T follicular helper cell (primary cell): ENCODE measurements at places on chromosomes 7 and 10.

GRCh38 chr7:34156336-34156735 is 251.0 kb downstream of the BMPER start:
- no peak for DNase-seq

DNA sequence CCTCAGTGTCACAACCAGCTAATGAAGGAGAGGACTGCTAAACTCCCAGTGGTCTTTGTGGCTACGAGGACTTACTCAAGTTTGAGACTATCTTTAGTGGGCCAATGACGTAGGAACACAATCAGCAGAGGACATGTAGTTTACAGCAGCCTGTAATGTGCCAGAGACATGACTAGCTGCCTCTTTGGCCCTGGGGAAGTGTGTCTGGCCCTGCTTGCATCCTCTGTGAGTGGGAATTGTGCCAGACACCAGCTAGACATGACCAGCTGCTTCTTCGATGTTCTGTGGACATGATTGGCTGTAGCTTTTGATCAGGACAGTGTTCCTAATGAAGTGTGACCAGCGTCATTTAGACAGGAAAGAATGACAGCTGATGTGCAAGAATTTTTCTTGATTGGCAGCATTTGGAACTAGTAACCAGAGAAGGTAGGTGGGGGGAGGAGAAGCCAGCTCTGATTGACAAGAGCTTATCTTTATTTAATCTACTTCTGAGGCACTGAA is 141.7 kb downstream of the AUTS2 start:
- no peak for DNase-seq

DNA sequence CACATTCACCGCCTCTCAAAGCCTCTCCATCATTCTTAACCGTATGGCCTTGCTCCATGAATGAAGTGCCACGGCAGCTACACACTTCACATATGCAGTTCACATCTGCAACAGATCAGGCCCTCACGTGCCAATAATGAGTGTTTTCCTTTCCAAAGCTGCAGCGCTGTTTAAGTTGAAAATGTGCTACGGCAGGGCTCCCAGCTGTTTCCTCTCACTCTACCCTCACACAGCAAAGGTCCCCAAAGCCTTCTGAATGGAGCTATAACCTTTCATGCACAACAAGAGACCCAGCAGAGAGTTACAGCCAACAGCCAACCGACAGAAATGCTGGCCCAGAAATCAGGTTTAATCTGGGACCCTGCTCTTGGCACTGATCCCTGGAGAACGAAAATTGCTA is 236.1 kb downstream of the ELMO1 start:
- DNase-seq: no peak

DNA sequence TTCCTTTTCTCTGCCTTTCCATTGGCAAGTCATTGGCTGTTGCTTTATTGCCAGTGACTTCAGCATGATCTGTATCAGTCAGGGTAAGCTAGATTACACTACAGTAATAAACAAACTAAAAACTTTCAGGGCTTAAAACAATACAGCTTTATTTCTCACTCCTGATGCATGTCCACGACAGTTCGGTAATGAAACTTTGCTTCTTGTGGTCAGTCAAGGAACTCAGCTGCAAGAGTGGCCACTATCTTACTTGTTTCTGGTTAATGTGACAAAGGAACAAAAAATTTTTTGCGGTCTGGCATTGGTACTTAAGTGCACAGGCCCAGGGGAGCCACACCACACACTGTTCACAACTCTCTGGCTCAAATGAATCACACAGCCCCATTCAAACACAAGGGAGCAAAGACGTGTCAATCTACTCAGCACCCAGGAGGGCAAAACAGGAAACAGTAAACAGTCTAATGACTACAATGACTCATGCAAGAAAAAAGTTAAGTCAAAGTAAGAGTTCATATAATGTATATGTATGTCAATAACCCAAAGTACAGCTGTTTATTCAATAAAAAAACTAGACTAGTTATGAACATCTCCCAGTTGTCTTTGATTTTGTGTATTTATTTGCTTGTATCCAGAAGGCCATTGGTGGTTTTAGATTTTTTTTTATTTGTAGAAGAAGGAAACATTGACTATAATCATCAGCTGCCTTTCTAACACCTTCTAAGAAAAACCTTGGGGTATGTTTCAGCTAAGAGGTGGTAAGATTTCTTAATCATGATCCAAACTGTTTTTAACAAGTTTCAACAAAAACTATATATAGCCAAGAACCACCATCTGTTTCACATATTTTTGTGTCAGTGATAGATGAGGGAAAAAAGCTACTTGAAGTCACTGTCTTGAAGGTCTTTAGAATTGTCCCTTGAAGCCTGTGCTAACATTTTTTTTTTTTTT is 134.4 kb upstream of the FAM3C start:
- no peak for DNase-seq

DNA sequence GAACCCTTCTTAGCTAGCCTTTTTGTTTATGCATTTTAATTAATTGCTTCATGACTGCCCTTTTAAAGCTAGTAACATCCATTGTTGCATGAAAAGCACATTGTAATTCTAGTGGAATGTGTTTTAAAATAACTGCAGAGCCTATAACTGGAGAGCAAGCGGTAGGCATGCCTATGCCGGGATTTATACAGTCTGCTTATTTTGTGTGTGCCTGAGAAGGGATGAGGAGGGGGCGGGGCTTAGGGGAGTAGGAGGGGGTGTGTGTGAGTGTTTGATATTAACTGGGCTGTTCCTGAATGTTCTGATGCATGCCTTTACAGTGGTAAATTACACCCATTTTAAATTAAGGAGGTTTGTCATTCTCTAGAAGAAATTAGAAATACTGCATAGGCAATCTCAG is 208.1 kb downstream of the TCF7L2 start:
- no peak for DNase-seq

DNA sequence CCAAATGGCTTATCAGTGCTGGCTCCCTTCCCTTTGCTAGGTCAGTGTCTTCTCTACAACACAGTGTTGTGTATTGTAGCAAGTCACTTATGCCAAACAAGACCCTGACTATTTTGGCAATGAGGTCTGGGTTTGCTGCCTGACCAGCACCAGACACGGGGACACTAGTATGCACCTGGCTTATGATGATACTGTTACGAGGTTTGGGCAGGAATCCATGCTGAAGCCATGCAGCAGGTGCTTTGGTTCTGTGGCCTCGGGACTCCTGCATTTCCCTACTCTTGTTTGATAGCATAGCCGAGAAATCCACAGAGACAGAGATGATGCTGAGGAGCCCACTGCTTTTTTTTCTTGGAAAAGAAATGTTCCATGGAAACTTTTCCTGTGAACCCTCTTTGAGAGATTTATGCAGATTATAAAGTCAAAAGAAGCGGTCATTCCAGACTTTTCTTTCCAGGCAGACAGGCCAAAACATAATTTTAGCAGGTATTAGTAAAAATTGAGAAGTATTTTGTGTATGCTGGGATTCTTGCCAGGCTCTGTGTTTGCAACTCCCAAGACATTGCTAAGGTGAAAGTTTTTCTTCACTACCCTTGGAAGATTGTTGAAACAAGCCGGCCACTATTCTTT is 291.1 kb downstream of the BBS9 start:
- no peak for DNase-seq

GRCh38 chr10:75400771-75401568 is 594 bp downstream of the ZNF503 start:
- DNase-seq: no peak

DNA sequence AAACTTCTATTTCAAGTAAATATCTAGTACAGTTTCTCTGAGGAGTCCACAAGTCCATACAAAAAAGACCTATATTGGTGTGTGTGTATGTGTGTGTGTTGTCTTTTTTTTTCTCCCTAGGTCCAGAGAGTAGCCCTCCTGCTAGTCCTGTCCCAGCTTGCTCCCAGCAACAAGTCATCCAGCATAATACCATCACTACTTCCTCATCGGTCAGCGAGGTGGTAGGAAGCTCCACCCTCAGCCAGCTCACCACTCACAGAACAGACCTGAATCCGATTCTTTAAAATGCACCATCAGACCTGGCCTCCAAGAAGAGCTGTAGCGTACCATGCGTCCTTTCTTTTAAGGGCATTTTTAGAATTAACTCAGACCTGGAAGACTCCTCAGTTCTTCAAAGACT is 139.1 kb downstream of the TRIL start:
- DNase-seq: no peak

GRCh38 chr10:107747851-107748250 is 583.3 kb upstream of the SORCS1 start:
- DNase-seq: no peak
